ENCODE measurements at places on chromosomes 5 and 9.

DNA sequence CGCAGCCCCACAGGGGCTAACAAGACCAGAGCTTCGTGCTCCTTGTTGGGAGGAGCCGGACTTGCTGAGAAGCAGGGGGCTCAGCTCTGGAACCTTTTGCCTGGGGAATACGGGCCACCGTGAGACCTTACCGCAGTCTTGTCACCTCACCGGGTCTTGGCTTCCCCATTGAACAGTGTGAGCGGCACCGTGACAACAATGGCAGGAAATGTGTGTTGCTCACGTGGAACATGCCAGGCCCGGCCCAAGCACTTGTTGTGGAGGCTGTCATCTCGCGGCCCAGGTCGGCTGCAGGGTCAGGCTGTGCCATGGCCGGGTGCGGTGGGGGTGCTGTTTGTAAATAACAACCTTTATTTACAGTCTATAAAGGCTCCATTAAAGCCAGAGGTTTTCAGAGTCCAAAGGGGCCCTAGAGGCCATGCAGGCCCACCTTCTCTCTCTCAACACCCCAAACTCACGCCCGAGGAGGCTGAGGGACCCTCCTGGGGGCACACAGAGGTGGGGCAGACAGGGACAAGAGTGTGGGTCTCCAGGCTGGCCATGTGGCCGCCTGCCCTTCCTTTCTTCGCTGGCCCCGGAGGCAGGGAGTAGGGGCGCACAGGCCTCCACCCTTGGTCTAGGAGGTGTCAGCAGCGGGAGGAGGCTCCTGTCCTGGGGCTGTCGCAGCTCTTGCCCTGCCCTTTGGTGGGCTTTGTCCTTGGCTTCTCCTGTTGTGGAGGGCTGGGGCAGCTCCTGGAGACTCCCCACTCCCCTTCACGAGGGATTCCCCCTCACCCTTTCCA lies 79.7 kb downstream of the TSPAN17 start:
- no peak for DNase-seq

GRCh38 chr5:68137511-68138140 lies 77.9 kb upstream of the PIK3R1 start:
- DNase-seq = no peak

DNA sequence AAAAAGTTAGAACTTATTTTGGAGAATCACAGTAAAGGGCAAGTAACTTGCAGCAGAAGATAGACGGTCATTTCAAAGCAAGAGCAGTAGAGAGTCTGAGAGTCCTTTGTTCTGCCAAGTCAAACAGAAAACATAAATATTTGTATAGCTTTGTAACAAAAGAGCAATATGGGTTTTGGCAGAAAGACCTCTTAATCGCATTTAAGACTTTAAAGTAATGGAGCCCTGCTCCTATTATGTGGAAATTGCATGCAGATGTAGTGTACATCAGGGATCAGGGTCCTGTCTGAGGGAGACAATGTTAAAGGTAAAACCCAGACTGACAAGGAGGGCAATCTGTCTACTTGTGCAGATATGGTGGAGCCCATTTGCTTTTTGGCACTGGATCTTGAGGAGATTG lies 87.2 kb downstream of the PGM5 start:
- DNase-seq = no peak

- DNase-seq = no peak
Observed at GRCh38 chr9:117030254-117030768, 343.2 kb downstream of the TRIM32 start.

DNA sequence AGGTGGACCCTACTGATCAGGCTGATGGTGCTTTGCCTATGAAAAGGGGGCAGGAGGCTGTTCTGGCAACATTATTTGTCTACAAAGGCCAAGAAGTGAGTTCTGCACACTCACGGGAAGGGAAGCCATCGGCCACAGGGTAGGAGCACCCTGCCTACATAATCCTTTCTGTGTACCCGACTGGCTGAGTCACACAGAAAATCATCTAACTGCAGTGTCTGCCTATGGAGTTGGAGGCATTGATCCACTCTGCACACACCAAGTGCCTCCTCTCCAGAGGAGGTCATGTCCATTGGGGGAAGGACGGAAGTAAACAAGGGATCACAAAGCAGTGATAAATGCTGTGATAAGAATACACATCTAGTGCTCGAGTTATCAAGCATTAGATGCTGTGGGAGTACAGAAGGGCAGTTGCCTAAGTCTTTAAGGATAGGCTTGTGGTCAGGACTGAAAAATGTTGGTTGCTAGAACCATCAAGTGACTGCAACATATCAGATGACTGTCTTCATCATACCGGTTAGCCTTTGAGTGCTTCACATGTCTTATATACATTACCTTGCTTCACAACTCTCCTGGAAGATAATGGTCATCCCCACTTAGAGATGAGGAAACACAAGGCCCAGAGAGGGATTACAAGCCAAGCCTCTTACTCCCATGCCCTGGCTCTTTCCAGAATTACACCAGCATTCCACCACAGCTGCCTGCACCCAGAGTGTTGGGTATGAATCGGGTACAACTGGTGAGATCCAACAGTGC lies 1.3 kb upstream of the SLC2A8 start:
- no peak for DNase-seq

DNA sequence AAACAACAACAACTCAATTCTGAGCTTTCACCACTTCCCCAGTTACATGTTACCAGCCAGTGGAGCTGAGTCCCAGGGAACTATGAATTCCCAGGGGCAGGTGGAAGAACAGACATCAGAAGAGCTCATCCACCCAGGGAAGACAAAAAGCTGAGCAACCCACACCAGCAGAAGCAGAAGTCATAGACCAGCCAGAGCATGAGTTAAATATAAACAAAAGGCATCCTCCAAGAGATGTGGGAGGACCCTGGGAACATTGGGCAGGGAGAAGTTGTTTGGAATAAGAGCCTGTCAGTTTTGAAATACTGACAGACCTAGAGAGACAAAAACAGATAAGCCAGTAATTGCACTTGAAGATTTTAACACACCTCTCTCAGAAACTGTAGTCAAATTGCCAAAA lies 102.3 kb upstream of the LMX1B start:
- DNase-seq = no peak

DNA sequence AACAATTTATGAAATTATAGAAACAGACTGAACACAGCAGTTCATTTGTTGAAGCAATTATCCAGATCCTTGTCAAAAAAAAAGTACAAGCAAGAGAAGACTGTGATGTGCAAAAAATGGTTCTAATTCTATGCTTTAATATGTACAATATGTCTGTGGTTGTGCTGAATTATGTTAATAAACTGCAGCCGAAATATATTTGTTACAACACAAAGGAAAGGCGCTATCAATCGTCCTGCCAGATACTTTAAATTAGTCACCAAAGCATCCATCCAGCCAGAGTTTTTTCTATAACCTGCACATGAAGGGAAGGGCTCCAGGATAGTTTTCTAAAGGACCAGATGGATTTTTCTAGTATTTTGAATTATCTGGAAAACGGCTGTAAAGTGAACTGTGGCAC lies 259.5 kb downstream of the BNC2 start:
- no peak for DNase-seq

DNA sequence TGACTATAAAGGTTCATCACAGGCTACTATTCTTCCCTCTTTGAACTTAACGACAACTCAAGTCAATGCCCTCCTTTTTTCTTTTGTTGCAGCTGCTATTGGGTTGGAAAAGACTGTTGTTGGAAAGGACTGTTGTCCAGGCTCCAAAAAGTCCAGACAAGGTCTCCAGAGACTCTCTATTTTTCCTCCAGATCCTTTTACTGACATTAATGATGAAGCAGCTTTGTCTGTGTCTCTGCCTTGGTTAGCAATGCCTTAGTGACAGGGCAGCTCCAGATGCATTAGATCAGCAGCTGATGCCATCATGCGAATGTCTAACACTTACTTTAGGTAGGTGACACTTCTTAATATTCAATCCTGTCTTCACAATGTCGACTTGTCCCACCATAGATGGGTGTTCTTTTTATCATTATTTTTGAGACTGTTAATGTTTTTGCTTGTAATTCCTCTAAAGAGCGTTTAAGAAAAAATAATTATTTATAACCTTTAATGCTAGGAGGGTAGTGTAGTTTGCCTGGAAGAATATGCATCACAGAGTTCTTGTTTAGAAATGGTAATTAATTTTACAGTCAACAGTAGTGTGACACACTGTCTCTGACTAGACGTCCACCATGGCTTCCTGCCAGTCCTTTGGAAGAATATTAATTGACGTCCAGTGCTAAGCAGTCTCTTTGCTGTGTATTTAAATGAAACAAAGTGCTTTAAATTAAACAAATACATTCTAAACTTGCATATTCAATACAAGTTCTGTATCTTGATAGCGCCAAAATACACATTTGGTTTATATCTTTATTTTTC lies 492.2 kb downstream of the NR2F1-AS1 start:
- no peak for DNase-seq

GRCh38 chr5:142506046-142506445 lies 179.8 kb downstream of the FGF1 start:
- DNase-seq = no peak

DNA sequence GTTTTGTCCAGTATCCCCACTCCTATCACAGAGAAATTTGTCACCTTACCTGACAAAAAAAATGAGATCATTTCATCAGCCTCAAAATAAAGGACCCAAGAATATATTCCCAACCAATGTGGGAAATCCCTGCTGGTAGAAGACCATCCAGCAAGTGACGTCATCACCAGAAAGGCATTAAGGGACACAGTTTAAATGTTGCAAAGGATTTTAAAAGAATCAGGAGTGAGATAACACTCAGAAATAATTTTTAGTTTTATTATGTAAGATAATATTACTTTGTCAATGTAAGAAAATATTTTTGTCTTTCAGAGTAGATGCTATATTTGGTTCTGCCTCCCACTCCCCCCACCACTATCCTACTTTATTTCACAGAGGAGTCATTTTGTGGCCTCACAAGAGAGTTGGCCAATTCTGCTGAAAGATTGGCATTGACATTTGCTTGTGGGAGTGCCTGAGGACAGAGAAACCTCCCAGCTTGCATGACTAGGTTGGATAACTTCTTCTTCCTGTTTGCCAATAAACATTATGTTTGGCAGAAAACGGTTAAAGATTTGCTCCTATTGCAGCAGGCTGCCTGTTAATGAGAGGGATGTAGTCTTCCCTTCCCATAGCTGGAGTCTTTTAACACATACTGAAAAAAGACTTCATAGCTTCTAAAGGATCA lies 288.6 kb upstream of the DAB2 start:
- DNase-seq = no peak

GRCh38 chr9:74035786-74036185 lies 461.3 kb upstream of the RORB start:
- no peak for DNase-seq

- DNase-seq = no peak
Observed at GRCh38 chr9:80465556-80465955, 893.8 kb downstream of the TLE4 start.

- no peak for DNase-seq
Observed at GRCh38 chr9:91899219-91899563, 50.8 kb downstream of the ROR2 start.

- DNase-seq = no peak
Observed at GRCh38 chr9:135524130-135524861, 3.1 kb downstream of the LCN1 start.

DNA sequence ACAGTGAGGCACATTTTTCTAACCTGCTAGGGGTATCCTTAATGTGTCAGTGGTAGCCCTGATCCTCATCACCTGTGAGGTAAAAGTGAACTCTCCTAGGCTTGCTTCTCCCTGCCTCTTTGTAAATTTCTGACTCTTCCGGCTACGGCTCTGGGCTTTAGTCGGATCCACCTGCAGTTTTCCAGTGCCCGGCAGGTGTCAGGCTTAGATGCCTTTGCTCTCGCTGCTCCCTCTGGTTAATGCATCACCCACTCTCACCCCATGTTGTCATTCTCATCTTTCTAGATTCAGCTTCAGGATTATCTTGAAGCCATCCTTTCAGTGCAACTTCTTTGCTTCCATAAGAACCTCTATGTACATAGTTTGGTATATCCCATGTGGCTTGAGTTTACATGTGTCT lies 3.6 kb downstream of the CEP78 start:
- DNase-seq = no peak

DNA sequence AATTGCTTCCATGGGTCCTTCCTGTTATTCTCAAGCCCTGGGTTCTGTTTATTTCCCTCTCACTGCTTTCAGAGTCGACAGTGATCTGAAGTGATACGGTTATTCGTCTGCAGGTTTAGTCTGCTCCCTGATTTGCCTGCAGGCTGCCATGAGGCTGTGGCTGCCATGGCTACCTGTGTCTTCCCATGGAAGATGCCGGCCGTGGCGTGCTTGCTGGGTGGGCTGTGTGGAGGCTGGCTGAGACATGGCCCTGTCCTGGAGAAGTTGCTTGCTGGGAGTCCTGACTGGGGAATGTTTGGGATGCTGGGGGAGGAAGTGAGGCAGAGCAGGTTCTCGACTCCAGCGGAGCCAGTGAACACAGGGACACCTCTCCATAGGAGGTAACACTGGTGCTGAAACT lies 104.1 kb upstream of the TBC1D2 start:
- no peak for DNase-seq

- no peak for DNase-seq
Observed at GRCh38 chr5:72372923-72373322, 52.8 kb downstream of the PTCD2 start.

GRCh38 chr5:146568161-146568560 lies 52.2 kb upstream of the GPR151 start:
- DNase-seq = no peak

DNA sequence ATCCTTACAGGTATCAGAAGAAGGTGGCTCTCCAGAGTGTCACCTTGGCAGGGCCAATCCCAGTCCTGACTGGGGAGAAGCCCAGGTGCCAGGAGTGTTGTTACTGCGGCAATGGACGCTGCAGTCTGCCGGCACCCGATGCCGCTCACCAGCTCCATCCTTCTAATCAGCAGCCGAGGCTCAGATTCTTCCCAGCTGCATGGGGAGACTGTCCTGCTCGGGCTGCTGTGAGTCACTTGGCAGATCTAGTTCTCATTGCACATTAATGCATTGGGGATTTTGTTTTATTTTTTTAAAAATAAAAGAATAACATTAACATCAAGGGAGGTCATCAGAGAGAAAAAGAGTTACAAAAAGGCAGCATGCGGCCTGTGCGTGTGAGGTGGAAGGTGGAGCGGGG lies 115.8 kb downstream of the MTX3 start:
- DNase-seq = no peak

- DNase-seq = no peak
Observed at GRCh38 chr9:25284365-25284764, 393.9 kb downstream of the TUSC1 start.

DNA sequence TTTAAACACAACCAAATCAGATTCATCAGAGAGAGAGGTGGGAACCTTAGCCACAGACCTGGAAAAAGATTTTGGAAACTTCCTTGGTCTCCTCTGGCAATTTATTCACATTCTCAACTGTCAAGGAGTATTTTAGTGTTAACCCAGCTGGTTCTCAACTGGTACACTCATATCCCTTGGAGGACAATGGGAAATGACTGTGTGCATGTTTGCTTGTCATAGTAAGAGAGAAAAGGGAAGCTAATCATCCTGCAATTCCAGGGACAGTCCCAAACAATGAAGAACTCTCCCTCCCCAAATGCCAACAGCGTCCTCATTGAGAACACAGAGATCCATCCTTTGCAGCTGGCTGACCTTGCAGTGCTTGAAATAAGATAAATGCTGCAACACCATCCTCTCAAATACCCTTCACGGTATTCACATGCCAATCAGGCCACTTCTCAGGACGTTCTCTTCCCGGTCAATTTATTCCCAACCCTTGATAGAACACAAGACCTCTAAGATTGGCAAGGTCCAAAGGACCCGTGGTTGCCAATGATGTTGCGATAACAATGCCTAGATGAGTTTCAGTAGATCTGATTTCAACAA lies 75.5 kb downstream of the EPB41L4B start:
- no peak for DNase-seq

All from DMS79 (cell line).